ENCODE measurements at places on chromosomes 1 and 21. TPM values are rescaled to one million over a fixed set of nuclear protein-coding genes. Genes with fewer than 3 reads are reported as not detected.

HSPG2 gene
- total RNA-seq = 37.3 TPM

ZNF695 gene
- total RNA-seq = 0.43 TPM

ARHGAP30 gene
- 180 TPM for total RNA-seq

CHRM3 gene
- total RNA-seq = not detected

CBR3 gene
- total RNA-seq = 23.2 TPM

LMX1A gene
- total RNA-seq = not detected

TTC34 gene
- 0.80 TPM for total RNA-seq

AK5 gene
- 8.9 TPM for total RNA-seq

SPRR2E gene
- total RNA-seq = not detected

HHAT gene
- 0.59 TPM for total RNA-seq

ADAM30 gene
- not detected for total RNA-seq

CDK18 gene
- total RNA-seq = 5.9 TPM

L1TD1 gene
- total RNA-seq = 0.08 TPM

GREM2 gene
- 0.16 TPM for total RNA-seq

Measured in activated naive CD4-positive, alpha-beta T cell treated with anti-CD3 and anti-CD28 coated beads, Interleukin-2, amount 50 U/mL, for 72 hours (primary cell).